ENCODE measurements at places on chromosomes 4 and X.

GRCh38 chr4:68569466-68570121 lies 6.5 kb downstream of the UGT2B17 start:
- no peak for DNase-seq

DNA sequence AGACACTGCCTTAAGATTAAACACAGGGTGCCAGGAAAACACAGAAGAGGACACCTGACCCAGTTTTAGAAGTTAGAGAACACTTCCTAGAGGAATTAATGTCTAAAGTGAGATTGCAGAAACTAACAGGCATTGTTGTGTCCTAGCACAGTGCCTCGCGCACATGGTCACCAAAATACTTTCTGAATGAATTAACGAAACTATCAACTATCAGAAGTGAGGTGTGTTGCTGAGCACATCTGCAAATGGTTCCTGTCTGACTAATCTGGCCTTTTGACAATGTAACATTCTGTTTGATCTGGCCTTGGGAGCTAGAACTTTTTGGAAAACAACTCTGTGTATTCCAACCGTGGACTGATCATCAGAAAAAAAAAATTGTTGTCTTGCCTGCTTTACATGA lies 556.8 kb upstream of the LCORL start:
- DNase-seq = no peak

- no peak for DNase-seq
Measured at GRCh38 chrX:13923289-13923688, 106.4 kb upstream of the GPM6B start.

DNA sequence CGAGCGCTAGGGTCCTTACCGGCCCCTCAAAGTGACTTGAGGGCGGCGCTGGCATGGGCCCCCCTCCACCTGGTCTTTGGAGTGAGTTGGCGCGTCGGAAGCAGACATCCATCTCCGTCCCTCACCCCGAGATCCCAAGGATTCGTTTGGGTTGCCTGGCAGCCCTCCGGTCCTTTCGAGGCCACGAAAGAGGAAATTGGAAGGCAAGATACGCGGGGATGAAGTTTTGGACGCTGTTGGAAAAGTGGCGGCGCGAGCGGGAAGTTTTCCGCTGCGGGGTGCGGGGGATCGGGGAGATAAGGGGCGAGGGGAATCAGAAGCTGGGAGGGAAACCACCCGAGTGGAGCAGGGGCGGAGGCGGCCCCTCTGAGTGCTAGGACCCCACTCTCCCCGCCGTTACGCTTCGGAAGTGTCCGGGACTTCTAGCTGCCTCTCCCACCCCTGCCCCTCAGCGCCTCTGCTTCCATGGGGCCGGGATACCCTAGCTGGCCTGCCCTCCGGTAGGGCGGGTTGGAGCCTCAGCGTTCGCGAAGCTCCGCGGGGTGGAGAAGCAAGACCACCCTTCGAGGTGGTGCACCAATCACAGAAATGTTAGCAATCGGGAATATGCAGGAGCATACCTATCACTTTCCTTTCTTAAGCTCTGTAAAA lies 57.8 kb downstream of the FRMPD3 start:
- no peak for DNase-seq

DNA sequence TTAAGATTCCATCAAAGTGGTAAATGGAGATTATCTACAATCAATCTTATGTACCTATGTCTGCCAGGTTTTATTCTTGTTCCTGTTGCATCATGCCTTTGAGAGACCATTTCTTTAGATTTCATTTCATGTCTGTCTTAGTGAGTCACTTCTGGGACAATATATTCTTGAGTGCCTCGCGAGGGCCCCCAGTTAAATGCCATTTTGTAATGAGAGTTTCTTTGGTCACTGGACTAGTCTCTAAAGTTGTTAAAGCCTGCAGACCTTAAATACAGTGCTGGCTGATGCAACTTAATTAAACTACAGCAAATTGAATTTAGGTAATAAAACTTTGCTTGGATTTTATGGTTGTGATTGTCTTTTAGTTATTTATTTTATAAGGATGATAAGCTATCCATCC lies 87.2 kb upstream of the PITX2 start:
- DNase-seq = no peak

GRCh38 chrX:19785647-19786046 lies 101.8 kb downstream of the SH3KBP1 start:
- no peak for DNase-seq

DNA sequence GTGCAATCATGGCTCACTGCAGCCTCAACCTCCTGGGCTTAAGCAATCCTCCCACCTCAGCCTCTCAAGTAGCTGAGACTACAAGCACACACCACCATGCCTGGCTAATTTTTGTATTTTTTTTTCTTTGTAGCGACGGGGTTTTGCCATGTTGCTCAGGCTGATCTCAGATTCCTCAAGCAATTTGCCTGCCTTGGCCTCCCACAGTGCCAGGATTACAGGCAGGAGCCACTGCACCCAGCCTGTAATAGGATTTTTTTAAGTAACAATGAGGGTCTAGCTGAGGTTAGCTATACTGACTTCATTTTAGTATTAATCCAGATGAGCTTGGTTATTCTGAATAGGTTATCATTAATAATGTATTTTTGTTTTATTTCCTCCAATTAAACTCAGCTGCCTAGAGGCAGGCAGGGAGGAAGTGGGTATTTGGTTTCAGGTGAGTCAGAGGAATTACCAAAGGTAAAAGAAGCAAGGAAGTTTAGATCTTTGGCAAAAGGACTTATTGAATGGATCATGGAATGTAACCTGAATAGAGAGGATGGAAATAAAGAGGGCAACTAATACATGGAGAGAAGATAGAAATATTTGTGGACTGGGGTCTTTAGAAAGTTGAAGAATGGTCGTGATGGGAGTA lies 1023.3 kb upstream of the TENM3 start:
- DNase-seq = no peak
